NCI-H1436 treated with DMSO at 0.1 percent for 48 hours (cell line): ENCODE measurements at places on chromosomes 3 and 15.

GRCh38 chr3:190641564-190641963 lies 127.7 kb downstream of the IL1RAP start:
- no peak for DNase-seq

DNA sequence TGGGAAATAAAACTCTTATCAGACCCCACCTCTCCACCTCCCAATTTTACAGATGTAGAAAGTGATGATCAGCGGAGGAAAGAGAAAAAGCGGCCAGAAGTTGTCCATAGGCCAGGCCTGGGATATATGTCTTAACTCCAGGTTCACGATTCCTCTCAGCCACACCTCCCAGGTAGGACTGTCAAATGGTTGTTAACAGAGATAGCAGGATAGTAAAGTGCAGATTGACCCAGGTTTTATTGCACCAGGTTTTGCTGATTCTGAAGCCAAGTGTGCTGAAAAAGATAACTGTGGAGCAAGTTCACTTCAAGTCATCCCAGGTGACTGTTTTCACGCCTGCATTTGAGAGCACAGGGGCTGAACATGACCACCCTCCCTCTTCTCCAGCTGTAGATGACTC lies 36.1 kb downstream of the LSM3 start:
- no peak for DNase-seq

GRCh38 chr3:12963231-12963896 lies 109.9 kb downstream of the IQSEC1 start:
- DNase-seq = no peak

DNA sequence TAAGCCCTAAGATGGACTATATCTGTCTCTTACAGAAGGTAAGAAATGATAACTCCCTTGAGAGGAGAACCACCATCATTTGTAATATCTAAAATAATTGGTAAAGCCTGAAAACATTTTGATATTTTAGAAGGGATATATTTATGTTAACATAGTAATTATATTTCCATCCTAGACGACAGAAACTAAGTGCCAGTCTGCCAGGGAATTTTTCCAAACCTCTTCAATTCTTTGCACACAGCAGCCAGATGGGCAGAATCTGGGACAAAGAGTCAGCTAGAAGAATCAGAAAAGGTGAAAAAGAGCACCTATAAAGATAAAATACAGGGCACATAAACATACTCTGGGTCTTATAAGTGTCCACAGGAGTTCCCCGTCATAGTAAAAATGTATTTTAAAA lies 70.0 kb upstream of the CBLB start:
- DNase-seq = no peak

- DNase-seq = no peak
Observed at GRCh38 chr15:94924971-94925598, 693.7 kb downstream of the MCTP2 start.
